NCI-H526 treated with DMSO at 0.1 percent for 48 hours (cell line): ENCODE measurements at places on chromosomes 12 and 14.

DNA sequence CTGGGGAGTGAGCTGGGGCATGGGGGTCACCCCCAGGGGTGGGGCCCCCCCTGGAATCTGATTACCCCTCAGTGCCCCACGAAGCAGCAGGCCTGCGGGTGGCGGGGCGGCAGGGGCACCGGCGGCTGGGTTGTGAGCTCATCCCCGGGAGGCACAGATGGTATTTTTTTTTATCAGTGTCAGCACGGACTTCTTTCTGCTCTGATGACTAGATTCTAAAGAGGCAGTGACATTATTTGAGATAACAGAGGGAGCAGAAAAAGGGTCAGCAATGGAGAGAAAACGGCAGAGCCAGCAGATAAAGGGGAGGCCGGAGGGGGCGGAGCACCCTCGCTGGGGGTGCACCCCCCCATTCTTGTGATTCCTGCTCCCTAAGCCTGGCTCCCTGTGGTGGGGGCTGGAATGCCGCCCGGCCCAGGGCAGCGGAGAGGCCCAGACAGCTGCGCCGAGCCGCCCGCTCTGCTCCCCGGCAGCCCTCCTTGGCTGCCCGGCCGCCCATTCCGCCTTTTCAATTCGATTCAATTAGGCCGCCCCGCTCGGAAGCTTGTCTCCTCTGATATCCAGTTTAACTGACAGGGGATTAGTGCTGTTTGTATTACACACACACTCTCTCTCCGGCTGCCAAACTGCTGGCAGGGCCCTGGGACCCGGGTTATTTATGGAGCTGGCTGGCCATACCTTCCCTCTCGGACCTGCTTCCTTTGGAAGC lies 32.9 kb downstream of the MVK start:
- DNase-seq, result no peak

- DNase-seq, result no peak
Observed at GRCh38 chr12:109165599-109165998, 49.2 kb downstream of the ACACB start.

GRCh38 chr14:59997449-59997848 lies 77.5 kb downstream of the LRRC9 start:
- no peak for DNase-seq

DNA sequence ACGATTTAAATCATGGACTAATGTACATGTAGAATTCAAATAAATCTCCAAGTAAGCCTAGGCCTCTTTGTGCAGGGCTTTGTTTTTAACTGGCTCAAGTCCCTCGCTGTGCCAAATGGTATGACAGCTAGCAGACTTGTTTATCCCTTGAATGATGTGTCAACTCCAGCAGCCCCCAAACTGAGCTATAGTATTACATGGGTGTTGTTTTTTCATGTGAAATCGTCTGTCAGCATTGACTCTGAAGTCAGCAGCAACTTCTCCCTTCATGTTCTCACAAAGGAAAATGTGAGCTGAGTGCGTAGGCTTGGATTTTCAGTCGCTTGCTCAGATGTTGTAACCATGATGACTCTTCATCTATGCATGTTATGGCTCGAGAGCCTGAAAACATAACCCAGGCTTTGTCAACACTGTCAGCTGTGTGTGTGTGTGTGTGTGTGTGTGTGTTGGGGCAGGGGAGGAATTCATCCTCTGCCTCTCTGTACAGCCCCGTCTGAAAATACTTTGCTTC lies 73.3 kb downstream of the PTHLH start:
- DNase-seq, result no peak

DNA sequence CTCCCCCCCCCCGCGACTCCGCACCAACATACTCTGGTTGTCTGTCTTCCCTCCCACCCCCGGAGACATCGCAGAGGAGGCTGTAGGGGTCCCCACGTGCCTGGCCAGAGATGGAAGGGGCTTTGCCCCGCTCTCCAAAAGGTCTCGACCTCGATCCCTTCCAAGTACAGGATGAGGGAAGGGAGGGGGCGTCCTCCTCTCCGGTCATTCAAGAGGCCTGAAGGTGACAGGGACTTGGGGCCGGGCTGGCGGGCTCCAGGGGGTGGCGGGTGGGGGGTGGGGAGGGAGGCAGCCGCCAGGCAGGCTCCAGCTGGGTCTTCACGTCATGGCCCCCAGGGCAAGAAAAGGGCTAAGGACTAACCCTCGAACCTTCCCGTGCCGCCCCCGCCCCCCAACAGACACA lies 15.1 kb downstream of the TBX3 start:
- no peak for DNase-seq

GRCh38 chr12:2311020-2311778 lies 258.4 kb downstream of the CACNA1C start:
- DNase-seq, result no peak

DNA sequence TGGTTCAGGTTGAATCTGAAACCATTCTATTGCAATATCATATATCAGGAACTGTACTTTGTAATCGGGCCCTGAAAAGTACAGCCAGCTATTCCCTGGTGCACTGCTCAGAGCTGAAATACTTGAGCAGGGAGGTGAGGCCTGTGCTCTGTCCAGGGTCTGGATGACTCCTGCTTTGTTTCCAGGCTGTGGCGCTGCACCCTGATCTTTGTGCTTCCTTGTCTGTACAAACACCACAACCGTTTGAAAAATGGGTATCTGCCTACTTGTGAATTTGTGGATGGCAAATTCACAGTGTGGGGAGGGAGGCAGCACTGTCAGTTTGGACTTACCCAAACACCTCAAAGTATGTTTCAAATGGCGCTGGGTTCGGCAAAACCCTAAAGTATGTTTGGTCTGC lies 155.4 kb upstream of the FAR2 start:
- DNase-seq, result no peak

DNA sequence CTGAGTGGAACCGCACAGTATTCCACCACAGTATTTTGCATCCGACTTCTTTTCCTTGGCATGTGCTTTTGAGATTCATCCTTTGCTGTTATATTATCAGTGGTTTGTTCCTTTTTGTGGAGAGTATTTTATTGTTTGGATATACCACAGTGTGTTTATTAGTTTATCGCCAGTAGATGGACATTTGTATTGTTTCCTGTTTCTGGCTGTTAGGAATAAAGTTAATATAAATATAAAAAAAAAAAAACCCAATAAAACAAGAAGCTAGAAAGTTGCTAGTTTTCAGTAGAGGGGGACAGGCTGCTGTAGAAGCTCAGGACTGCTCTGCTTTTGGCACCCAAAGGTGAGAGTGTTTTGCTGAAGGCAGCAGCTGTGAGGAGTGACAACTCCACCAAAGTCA lies 62.0 kb upstream of the EEA1 start:
- no peak for DNase-seq

DNA sequence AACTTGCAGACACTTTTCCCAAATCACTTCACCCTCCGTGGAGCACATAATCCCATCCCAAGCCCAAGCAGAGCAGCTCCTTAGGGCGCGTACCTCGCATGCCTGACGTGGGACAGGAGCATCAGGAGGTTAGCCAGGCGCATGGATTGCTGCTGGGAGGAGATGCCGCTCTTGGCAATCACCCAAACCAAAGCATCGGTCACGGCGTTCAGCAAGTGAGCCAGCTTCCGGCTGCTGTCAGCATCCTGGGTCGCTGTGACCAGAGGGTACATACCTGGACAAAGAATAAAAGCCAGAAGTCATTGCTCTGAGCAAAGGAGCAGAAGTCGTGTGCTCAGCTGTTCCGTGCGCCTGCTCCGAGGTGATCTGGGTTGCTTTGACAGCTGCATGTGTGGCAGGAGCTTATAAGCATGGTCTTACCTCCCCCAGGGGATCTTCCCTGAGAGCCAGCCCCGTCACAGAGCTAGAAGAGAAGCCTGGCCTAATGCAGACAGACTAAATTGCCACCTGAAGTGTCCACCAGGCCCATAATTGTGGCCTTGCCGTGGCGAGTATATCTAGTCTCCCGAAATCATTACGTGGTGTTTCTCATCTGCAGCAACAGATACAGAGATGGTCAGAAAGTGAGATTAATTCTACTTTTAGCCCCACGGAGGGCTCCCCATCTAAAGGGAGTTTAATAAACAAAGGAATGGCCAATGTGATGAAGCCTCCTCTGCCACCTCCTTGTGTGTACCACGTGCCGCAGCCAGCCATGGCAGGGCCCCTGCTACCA lies 59.1 kb downstream of the ESR2 start:
- DNase-seq, result no peak

DNA sequence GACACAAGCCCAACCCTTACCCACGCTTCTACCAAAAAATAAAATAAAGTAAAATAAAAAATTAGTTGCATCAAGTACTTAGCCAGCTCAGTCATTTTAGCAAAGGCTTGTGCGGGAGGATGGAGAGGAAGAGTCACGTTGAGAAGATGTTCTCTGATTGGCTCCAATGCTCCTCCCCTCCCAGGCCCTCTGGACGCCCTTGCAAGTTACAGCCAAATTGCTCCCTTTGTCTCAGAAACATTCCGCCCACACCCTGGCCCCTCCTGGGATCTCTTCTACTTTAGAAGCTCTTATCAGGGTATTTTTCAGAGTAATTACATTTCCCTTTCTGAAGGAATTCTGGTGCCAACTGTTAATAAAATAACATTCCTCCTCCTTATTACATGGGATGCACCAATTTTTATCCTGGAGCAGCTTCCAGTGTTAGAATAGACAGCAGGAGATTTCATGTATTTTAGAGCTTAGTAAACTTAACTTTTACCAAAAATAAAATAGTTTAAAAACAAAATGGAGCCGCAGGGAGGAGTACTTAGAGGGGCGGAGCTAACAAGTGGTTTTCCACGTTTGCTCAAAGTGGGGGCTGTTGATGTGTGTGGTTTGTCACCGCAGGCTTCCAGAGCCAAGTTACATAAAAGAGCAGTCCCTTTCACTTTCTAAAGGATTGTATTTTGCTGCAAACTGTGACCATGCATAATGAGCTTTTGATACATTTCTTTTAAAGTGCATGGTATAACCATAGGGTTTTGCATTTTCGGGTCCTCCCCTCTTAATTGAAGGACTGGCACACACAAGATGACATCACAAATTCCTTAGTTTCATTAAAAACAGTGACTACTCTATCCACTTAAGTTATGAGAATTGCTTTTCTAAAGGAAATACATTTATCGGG lies 71.7 kb upstream of the RAP1B start:
- no peak for DNase-seq

DNA sequence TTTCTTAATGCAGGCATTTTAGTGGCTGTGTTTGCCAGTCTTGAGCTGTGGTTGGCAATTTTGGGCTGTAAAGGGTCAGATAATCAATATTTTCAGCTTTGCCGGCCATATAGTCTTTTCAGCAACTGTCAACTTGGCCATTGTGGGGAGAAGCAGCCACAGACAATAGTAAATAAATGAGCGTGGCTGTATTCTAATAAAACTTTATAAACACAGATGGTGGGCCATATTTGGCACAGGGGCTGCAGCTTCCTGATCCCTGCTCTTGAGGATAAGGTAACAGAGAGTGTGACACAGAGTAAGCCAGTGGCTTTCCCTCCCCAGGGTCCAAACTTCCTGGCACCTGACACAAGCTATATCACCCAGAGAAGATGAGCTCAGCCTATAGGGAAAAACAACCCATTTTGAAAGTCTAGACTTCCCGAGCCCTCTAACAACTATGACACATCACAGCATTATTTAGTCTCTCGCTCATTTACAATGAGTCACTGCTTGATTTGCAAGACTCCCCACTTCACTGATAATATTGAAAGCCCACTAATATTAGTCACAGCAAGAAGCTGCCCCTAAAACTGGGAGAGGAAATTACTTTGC lies 163.1 kb upstream of the TMPO start:
- DNase-seq, result no peak

DNA sequence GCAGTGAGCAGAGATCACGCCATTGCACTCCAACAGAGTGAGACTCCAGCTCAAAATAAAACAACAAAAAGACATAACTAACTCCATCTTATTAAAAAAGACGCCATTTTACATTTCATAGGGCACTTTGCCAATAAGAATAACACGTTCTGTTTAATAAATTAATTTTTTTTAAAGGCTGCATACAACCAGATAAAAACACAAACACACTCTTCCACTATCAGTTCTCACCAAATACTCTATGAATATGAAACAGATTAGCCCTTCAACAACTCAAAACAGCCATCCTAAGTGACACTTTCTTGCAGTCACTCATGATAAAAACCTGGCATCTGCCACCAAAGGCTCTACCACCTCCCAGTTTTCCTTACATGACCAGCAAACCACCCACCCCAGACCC lies 16.1 kb downstream of the AICDA start:
- no peak for DNase-seq

- DNase-seq, result no peak
Observed at GRCh38 chr12:55673638-55674037, 34.1 kb downstream of the ITGA7 start.

GRCh38 chr14:74965486-74966153 lies 10.2 kb upstream of the PGF start:
- no peak for DNase-seq

- no peak for DNase-seq
Observed at GRCh38 chr12:63944586-63945228, 100.2 kb downstream of the SRGAP1 start.

- DNase-seq, result no peak
Observed at GRCh38 chr12:33588725-33589405, 149.2 kb upstream of the SYT10 start.

DNA sequence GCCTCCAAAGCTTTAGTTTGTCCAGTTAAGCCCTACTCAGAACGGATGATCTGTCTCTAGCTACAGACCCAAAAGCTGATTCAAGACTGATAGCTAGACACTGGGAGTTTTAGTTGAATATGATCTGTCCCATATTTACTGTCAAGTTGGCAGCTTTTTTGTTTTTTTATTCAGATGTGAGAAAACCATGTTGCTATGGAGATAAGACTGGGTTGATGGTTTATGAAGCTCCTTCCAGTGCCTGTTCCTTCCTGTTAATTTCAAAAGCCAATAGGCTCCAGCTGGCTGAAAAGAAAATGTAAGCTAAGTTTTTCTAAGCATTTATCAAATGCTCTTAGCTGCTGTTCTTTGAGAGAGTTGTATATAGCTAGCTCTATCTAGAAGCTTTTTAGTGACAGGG lies 4.7 kb downstream of the DYNLL1 start:
- DNase-seq, result no peak

DNA sequence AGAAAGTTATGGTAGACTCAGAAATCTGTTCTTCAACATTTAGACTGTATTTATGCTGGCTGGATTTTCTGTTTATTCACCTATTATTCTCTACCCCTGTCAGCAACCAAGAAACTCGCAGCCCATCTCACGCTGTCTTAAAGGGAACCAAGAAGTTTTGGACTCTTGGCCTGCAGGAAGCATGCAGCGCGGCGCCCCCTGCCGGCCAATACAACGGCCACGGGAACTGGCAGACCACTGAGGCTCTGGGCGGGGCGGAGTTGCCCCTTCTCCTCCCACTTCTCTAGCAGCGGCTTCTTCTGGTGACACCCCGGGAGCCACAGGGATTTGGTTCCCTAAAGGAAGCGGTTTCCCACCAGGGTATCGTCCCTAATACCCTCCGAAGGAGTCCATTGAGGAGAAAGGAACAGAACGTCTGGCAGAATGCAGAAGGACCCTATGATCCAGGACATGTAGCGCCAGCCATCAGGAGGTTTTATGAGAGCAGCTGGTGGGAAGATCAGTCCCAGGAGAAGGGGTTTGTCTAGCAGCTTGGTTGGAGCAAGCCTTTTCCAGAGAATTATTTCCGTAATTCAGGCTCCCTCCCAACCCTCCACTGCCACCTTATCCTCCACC lies 21.0 kb upstream of the RNASE2 start:
- no peak for DNase-seq

- no peak for DNase-seq
Observed at GRCh38 chr12:10272467-10272866, 35.2 kb upstream of the KLRD1 start.
